ENCODE measurements at places on chromosomes 4 and X.

DNA sequence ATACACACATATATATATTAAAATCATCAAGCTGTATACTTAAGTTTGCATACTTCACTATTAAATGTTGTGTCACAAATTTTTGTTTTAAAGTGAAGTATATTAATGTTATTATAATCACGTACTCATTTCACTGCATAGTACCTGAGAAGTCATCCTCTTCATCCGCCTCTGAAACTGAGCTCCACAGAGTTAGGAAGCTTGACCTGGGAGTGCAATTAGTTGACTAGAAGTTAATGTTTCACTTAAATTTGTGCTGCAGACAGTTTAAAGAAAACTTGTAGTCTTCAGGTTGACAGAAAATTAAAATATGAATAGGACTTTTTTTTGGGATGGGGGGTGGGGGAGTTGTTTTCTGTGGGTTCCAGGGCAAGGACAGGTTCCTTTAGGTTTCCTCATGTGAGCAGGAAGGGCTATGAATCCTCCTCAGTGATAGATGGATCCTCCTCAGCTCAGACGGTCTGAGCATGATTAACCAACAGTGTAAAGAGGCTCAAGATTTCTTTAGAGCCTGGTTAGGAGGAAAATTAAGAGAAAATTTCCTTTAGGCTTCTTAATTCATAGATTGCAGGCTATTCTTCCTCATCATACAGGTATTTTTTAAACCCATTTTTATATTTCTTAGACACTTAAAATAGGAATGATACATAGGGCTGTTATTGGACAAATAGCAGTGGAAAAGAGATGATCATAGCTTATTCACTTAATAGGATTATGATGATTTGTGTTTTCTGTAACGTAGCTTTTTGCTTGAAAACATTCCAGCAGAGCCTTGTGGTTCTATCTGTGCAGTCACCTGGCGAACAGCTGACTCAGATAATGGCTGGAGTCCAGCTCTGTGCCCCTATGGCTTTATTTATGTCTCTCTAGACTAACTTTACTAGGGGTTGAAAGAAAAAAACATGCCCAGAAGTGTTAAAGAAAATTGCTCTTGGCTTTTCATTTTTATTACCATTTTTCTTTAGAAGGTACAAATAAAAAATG lies 102.7 kb downstream of the SLC4A4 start:
- no peak for DNase-seq

DNA sequence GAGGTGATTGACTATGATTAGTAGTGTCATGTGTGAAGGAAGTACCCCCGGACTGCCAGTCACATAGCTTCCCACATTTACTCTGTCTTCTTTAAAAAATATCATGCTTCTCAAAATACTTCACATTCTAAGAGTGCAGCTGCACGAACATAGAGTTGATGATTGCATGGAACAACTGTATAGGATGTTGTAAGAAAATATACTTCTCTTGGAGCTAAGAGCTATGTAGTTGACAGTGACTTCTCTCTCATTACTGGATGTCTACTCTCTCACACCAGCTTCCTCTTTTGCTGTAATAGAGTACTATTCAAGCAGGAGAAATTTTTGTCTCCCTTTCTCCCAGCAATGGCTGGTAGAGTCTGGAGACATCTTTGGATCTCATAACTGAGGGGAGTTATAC lies 99.4 kb upstream of the PUDP start:
- DNase-seq = no peak

- no peak for DNase-seq
Measured at GRCh38 chr4:88017516-88018297, 10.3 kb downstream of the PKD2 start.

DNA sequence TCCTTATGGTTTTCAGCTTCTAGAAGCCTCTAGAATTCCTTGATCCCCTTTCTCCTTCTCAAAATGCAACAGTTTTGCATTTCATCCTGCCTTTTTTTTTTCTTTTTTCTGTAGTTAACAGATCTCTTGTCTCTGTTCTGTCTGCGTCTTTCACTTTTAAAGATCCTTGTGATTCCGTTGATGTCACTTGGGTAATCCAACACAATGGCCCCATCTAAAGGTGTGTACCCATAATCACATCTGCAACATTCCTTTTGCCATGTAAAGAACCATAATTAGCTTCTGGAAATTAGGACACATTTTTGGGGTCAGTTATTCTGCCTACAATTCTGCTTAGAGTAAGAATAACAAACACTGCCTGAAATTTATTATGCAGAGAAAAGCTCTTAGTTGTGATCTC lies 1180.9 kb upstream of the ADGRL3 start:
- no peak for DNase-seq

DNA sequence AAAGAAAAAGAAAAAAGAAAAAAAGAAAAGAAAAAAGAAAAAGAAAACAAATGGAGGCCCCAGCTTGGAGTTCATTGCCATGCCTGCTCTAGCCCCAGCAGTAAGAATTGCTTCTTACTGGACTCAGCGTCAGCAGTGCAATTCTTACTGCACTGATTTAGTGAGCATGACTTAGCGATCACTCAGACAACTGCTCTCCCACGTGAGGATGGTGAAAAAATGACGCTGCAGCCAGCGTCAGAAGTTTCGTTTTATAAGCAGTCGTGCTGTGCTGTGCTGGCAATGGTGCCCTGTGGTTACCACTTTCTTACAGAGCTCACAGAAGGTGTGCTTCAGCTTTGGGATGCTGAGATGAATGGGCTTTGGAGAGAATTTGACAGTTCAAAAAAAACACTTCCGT lies 68.3 kb upstream of the DDX3X start:
- DNase-seq = no peak

DNA sequence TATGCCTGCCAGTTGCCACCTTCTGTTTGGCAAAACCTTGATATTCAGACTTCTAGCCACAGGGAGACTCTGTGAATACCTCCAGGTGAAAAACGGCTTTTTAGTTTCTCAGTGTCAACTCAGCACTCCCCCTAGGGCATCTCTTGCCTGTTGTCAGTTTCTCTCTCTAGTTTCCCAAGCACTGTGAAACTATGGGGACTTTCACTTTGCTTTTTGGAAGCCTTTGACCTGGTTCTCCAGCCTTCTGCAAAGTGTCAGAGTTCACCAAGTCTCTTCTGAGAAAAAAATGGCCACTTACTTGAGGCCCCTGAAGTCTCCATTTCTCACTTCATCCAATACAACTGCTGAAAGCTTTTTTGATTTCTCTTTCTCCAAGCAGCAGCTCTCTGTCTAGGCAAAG lies 521.5 kb downstream of the INPP4B start:
- DNase-seq = no peak

DNA sequence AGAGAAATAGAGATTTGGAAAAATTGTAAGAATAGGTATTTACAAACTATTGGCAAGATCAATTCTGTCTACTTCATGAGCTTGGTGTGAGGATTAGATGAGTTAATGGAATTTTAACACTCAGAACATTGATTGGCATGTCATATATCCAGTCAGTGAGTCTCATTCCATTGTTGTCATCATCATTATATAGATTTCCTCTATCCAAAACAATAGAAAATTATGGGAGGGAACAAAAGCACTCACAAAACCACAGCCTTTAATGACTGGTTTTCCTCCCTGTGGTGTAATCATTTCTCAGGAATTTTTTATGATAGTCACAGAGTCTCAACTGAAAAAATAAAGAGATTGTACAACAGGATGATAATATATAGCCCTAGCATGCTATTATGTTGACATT lies 21.1 kb downstream of the KLHL5 start:
- DNase-seq = no peak

DNA sequence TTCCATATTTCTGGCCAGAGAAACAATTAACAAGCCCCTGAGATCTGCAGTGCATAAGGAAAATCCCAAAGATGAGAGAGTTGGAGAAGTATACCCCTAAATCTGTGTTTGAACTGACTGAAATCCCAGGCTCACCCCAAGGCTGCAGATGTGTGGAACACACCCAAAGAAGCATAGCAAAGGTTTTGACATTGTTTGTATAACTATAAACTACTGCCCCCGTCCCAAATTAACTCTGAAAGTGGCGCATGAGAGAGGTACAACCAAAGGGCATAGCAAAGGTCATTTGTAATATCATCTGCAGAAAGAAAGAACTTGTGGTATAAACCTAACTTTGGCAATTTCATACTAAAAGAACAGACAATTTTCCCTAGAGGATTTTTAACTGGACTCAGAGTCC lies 157.9 kb downstream of the DCAF12L1 start:
- no peak for DNase-seq

DNA sequence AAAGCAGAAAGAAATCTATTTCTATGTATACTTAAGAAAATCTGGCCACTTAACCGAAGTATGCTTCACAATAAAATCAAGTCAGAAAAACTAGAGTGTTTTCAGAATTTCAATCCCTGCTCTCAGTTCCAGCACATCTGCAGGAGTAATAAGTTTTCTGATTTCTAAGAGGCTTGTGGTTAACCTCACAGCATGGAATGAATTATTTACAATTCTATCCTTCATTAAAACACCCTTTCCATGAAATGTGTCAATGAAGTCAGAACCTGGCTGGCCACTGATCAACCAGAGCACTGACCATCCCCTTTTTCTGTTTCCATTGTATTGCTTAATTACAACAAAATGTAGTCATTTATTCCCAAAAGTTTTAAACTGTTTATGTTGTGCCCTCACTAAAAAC lies 781.4 kb upstream of the INTU start:
- no peak for DNase-seq

GRCh38 chr4:88743696-88744095 lies 46.1 kb upstream of the NAP1L5 start:
- no peak for DNase-seq

- DNase-seq = no peak
Measured at GRCh38 chrX:143571521-143571920, 54.2 kb upstream of the SPANXN3 start.

DNA sequence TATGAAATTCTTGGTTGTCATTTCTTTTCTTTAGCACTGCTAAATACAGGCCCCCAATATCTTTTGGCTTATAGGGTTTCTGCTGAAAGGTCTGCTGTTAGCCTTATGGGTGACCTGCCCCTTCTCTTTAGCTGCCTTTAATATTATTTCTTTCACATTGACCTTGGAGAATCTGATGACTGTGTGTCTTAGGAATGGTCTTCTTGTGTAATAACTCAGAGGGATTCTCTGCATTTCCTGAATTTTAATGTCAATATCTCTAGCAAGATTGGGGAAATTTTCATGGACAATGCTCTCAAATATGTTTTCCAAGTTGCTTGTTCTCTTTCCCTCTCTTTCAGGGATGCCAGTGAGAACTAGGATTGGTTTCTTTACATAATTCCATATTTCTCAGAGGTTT lies 292.4 kb downstream of the SLC7A11 start:
- no peak for DNase-seq

- DNase-seq = no peak
Measured at GRCh38 chr4:8108261-8108660, 50.4 kb downstream of the ABLIM2 start.

DNA sequence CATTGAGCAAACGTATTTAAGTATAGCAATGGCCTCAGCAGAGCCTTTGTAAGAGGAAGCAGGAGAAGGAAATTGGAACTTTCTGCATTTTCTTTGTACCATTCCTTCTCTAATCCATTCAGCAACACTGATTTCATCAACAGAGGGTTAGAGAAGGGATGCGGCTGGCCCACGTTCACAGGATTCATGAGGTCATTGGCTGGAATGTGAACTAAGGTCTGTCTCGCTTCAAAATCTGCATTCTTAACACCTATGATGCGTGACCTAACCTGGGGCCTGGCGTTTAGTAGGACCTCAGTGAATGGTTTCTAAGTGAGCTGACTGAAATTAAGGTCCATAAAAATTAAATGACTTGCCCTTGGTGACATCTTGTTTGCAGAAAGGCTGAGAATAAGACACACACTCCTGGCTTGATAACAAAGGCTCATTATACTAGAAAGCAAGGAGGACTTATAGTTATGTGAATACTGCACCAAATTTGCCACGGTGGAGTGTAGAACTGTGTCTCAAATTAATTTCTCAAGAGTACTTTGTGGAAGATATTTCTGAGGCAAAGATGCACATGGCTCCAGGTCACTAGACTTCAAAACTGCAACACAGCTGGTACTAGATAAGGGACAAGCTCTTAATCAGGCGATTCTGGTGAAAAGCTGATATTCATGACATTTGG lies 25.4 kb downstream of the FGFBP1 start:
- no peak for DNase-seq

GRCh38 chr4:174490451-174490961 lies 31.8 kb downstream of the HPGD start:
- no peak for DNase-seq

- DNase-seq = no peak
Measured at GRCh38 chr4:165204462-165204830, 2.9 kb upstream of the KLHL2 start.

DNA sequence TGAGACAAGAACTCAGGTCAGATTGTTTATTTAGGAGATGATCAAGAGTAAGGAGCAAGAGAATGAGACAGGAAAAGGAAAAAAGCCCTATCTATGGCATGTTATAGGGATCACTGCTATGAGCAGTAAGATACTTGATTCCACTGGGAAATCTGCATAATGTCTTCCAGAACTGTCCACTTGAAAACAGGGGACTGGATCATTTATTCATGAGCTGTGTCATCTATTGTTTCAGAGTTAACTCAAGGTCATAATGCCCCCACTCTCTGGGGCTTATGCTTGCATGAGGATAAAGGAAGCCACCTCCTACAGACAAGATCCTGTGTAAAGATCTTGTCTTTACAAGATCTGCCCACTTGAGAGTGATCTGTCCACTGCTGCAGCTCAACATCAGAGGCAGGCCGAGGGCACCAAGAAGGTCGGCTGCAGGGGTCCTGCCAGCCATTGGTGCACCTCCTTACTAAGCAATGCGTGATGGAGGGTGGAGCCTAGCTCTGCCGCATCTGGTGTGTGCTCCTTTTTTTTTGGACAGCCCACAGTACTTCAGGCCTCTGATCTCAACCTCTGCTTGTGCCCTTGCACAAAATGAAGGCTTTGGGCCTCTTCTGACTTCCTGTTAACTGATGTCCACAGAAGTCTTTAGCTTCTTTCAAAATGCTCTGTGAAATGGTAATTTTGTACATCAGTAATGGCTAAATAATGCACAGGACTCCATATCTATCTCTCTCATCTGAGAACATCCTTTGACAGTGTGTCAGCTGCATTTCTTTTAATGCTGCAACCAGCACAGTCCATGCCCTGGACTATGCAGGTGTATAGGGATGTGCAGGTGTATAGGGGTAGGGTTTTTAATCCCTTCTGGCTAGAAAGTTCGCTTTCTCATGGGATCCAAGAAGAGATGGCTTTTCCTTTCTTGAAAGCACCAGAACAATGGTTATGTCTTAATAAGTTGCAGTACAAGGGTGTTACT lies 95.9 kb upstream of the TRPC3 start:
- DNase-seq = no peak

- no peak for DNase-seq
Measured at GRCh38 chrX:42384956-42385355, 393.0 kb downstream of the PPP1R2C start.

- no peak for DNase-seq
Measured at GRCh38 chr4:7511525-7511924, 76.8 kb upstream of the PSAPL1 start.

GRCh38 chr4:76830964-76831703 lies 66.8 kb downstream of the SOWAHB start:
- DNase-seq = no peak
